Activated naive CD4-positive, alpha-beta T cell treated with anti-CD3 and anti-CD28 coated beads, Interleukin-2, amount 50 U/mL, for 72 hours (primary cell): ENCODE measurements at places on chromosomes 2 and 18. TPM values are rescaled to one million over a fixed set of nuclear protein-coding genes. Genes with fewer than 3 reads are reported as not detected.

GRCh38 chr2:71798266-71799012 lies 345.1 kb downstream of the DYSF start:
- no peak for DNase-seq

- peak; percentile 73 for DNase-seq
Observed at GRCh38 chr2:73970850-73971471, 13.7 kb upstream of the TET3 start.

DNA sequence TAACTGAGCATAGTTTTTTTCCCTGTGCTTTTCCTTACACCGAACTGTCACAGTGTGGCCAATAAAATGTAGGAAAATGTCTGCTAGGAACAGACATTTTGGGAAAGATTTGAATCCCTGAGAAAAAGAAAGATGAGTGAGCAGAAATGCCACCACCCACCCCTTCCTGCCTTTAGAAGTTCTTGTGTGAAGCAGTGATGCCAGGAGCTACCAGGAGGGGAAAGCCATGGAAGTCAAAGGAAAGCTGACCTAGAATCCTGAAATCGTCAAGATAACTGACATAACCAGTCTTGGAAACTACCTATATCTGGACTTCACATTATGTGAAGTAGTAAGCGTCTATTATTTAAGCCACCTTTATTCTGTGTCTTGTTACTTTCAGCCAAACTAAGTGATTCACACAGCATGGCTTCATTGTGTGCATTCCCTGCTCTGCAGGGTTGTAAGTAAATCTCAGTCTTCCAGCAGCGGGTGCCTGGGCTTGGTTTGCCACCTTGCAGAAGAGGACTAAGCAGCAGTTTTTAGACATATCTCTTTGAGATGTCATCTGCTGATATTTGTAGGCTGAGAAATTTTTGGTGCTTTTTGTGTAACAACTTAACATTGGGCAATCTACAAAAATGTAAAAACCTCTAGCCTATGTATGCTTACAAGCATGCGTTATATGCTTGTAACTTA lies 11.2 kb upstream of the SPRED2 start:
- no peak for DNase-seq

- no peak for DNase-seq
Observed at GRCh38 chr2:190235101-190235500, 84.5 kb downstream of the HIBCH start.

GRCh38 chr2:227351639-227352038 lies 26.6 kb downstream of the MFF start:
- no peak for DNase-seq

- no peak for DNase-seq
Observed at GRCh38 chr2:197079832-197080555, 153.5 kb upstream of the PGAP1 start.

- DNase-seq = no peak
Observed at GRCh38 chr18:35460736-35461161, 37.0 kb downstream of the INO80C start.

- peak; percentile 34 for DNase-seq
Observed at GRCh38 chr2:237858294-237859081, 935 bp upstream of the RAMP1 start.

GRCh38 chr2:83233326-83233725 lies 1225.8 kb downstream of the SUCLG1 start:
- DNase-seq = no peak

DNA sequence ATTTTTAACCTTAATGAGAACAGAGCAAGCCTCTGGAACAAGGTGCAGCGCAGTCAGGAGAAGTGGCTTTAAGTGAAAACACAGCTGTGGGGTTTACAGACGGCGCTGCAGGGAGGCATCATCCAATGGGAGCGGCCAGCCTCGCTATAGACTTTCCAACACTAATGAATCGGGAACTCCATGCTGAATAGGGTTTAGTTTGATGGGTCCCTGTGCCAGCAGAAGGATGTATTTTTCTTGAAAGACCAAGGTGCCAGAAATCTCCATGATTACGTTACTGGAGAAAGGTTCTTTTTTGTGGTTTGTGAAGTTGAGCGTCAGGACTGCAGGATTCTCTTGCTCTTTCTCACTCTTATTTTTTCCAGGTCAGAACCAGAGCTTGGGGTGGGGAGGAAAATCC lies 87.9 kb upstream of the ALPP start:
- no peak for DNase-seq

- DNase-seq = no peak
Observed at GRCh38 chr2:65357959-65358294, 74.5 kb downstream of the SPRED2 start.

DNA sequence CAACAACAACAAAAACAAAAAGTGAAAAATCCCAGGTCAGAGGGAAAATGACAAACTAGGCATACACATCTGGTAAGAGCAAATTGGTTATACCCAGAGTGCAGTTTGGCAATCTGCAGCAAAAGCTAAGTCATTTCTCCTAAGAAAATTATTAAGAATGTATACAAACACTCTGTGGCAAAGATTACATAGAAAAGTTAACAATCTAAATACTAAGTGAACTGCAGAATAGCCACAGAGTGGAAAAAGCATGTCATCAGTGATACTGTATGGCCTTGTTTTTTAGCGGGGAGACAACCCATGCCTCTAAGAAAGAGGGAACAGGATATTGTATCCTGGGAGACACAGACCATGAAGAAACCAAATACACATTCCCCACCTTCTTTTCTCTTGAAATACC lies 136.0 kb upstream of the ITGB6 start:
- DNase-seq = no peak

GRCh38 chr2:54728669-54729120 lies 5.2 kb downstream of the EML6 start:
- DNase-seq = no peak

DNA sequence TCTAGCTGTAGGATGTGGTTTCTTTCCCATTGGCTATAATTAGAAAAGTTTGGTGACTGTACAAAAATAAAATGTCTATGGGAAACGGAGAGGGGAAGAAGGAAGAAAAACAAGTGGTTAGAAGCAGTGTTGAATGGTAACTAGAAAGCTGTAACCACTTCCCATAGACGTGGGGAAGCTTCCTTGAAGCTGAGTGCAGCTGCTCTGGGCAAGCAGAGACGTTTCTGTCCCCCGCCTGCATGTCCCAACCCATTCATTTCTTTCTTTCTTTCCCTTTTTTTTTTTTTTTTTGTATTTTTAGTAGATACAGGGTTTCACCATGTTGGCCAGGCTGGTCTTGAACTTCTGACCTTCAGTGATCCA lies 367.8 kb upstream of the HS6ST1 start:
- no peak for DNase-seq

- DNase-seq = no peak
Observed at GRCh38 chr2:55887351-55887750, 36.2 kb downstream of the EFEMP1 start.

DNA sequence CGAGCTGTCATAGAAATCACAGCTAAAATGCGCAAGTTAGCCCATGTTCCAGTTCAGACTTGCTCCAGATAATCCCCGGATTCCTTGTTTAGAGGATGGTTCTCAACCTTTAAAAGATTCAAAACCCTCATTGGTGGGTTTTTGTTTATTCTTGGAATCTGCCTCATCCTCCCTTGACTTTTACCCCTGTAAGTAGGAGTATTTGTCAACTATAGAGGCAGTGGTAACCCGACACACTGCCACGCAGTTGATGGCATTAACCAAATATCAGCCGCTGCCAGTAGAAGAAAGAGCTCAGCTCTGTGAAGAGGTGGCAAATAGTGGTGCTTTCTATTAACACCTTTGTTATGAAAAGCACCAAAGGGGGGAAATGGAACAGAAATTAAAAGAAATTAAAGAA lies 40.4 kb upstream of the SELENOI start:
- no peak for DNase-seq

GRCh38 chr2:58734365-58734764 lies 493.2 kb upstream of the FANCL start:
- no peak for DNase-seq

- DNase-seq = no peak
Observed at GRCh38 chr2:178152033-178152432, 39.8 kb downstream of the RBM45 start.

GRCh38 chr18:9831723-9832199 lies 54.0 kb upstream of the TXNDC2 start:
- DNase-seq = no peak

- no peak for DNase-seq
Observed at GRCh38 chr2:86020984-86021383, 84.7 kb downstream of the POLR1A start.

GRCh38 chr2:45055162-45055605 lies 45.9 kb upstream of the SIX2 start:
- DNase-seq = no peak

- DNase-seq = no peak
Observed at GRCh38 chr2:226862623-226863022, 26.8 kb downstream of the RHBDD1 start.

DNA sequence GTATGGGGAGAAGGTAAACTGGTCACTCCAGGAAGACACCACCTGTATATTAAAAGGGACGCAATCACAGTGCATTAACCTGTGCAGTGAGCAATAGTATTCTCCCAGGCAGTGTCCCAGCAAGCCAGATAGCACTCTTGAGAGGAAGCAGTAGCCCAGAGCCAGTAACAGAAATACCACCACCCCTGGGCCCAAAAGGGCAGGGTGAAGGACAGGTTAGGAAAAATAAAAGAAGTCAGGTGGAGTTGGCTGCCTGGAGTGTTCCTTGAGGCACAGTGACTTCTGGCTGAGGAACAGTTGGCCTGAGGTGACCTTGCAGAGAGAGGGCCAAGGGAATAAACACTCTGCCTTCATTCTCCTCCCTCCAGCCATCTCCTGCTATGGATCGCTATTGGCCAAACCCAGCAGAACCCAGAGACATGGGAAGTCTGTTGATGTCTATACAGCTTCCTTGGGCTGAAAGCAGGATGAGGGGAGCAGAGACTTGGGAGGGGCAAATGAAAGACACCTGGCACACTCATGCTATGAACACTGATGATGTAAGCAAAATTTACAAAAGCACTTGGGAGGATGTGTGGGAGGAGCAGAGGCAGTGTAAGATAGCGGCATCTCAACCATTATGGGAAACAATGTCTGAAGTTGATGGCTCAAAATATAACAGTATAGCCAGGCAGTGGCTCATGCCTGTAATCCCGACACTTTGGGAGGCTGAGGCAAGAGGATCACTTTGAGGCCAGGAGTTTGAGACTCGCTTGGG lies 7.5 kb downstream of the C18orf32 start:
- no peak for DNase-seq

GRCh38 chr2:102736110-102736409 lies 25.8 kb upstream of the TMEM182 start:
- DNase-seq = no peak

DNA sequence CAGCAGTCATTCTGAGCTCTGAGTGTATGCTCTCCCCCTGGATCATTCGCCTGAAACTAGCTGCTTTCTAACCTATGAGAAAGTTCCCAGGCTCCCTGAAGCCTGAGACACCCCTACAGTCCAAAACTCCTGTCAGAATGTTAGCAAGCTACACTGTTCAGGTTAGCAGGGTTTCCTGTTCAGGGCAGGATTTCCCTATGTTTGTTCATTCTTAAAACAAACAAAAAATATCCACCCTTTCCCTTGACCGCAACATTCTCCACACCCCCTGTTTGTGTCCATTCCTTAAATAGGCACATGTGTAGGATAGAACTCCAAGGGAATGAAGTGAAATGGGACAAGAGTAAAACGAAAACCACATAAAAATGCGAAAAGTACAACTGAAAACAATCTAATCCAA lies 83.1 kb downstream of the KLF7 start:
- no peak for DNase-seq

GRCh38 chr2:223884399-223884798 lies 47.0 kb upstream of the AP1S3 start:
- no peak for DNase-seq

DNA sequence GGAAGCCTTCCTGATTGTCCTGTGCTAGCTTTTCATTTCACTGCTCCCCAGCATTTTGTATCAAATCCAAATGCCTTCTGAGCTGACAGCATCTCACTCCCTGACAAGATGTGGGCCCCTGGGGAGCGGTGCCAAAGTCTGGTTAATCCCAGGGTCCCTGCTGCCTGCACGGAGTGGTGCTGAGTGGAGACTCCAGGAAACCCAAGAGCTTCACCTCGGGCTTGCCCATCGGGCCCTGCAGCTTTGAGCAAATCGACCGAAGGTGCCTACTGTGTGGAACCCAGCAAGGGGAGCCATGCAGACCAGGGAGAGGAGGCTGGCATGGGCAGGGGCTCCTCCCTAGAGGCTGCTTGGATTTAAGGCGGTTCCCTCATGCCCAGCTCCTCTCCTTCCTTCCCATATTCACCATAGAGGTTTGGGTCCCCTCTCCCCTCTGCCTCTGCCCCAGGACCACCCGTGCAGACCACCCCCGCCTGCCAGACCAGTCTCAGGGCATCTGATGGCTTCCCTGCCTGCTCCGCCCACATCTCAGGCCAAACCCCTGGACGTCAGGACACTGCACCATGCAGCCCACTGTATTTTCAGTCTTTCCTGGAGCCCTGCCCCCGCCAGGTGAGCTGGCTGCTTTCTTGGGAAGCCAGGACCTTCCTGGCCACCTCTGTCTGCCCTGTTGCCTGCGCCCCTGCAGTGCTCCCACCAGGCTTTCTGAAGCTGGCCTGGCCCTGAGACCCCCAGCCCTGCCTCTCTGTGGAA lies 37.8 kb downstream of the RRM2 start:
- DNase-seq = no peak

DNA sequence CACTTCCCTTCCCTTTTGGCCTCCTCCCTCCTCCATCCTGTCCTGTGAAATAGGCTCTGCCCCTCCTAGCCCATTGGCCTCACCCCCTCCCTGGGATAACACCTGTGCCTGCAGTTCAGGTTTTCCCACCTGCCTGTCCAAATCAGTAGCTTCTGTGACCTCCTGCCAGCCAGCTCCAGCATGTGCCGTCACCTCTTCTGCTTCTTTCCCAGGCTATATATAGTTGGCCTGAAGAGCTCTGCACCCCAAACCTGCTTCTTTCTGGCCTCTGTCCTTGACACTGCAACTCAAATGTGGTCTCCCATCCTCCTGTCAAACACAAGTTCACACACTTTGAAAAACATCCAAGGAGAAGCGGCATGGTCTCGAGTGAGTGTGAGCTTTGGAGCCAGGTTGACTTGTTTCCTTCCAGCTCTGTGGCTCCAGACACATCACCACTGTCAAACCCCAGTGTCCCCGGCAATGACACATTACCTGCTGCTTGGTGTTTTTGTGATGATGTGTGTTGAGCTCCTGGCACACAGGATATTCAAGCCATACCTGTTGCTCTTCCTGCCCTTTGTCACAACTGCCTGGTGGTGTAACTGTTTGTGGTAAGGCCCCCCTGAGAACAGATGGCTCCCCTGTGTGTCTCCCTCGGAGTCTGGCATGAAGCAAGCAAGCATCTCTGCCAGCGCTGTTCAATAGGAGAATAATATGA lies 143.6 kb upstream of the DAPL1 start:
- DNase-seq = no peak

- peak; percentile 66 for DNase-seq
Observed at GRCh38 chr18:35386600-35387100, 9.5 kb upstream of the ZNF396 start.

The SKOR2 gene
- not detected for total RNA-seq

The RTP5 gene
- total RNA-seq = 0.09 TPM

The ZFP36L2 gene
- total RNA-seq = 70.4 TPM

The THUMPD2 gene
- total RNA-seq = 12.8 TPM

The CCDC74A gene
- total RNA-seq = 7.1 TPM

The NCKAP5 gene
- total RNA-seq = not detected

The CNTNAP5 gene
- total RNA-seq = not detected

The VWC2L gene
- not detected for total RNA-seq

The CRYGC gene
- not detected for total RNA-seq

The TMEM185B gene
- total RNA-seq = 11.9 TPM

The ADRA2B gene
- total RNA-seq = 0.61 TPM

The NEUROD1 gene
- total RNA-seq = not detected

The ANTXR1 gene
- not detected for total RNA-seq

The EVA1A gene
- total RNA-seq = 0.72 TPM

The MC5R gene
- total RNA-seq = not detected

The RIT2 gene
- total RNA-seq = not detected

The DNER gene
- not detected for total RNA-seq

The SP100 gene
- total RNA-seq = 220 TPM
